Hepatic stellate cell (primary cell): ENCODE measurements at places on chromosomes 5 and 9.

- DNase-seq = peak; percentile 55
Measured at GRCh38 chr5:135030123-135030955, 3.7 kb downstream of the PITX1 start.

DNA sequence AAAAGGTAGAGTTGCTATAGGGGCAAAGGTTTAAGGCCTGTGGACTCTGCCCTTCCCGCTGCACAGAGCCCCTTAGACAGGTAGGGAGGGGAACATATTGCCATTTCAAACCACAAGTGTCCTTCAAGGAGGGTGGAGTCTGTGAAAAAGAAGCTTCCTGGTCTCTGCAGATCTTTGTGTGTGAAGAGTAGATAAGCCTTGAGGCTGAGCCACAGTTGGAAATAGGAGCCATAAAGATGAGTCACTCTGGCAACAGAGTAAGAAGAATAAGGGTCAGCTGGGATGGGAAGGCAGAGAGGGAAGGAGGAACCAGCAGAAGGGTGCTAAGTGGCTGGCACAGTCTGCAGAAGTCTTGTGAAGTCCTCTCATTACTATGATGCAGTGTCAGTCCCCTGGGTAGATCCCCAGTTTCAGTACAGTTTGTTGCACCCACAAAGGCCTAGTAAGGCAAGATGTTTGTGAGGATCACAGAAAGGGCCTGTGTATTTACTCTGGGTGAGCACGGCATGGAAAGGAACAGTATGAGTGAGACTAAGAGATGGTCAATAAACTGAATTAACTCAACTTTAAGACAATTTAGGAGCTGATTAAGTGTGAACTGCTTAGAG lies 18.1 kb downstream of the GRXCR2 start:
- DNase-seq = peak; percentile 38

GRCh38 chr9:76895186-76895585 lies 10.7 kb downstream of the PRUNE2 start:
- DNase-seq = no peak

- DNase-seq = no peak
Measured at GRCh38 chr9:110777196-110777875, 108.7 kb downstream of the MUSK start.

DNA sequence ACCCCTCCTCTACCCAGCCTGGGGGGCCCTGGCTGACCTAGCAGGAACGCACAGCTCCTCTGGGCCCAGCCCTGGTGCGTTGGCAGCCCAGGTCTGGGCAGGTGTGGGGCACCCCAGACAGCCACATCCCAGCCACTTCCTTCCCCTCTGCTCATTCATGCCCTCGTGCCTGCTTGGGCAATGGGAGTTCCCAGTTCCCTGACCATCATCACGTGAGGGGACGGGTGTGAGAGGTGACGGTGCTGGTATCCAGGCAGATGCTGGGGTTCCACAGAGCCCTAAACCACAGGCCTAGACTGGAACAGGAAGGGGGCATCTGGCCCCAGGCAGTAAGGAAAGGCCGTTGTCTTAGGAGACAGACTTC lies 8.4 kb downstream of the RALGDS start:
- no peak for DNase-seq

DNA sequence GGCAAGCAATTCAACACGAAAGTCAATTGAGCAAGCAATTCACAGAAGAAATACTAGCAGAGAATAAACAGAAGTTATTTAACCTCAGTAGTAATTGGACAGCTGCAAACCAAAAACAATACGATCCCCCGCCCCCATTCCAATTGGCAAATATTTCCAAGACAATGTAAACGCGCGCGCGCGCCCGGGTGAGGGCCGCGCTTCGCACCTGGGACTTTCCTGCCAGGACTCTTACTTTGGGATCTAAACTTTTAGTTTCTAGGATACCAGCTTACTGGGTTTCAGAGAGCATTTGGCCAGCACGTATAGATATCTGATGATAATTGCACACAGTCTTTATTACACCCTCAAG lies 8.6 kb downstream of the RUFY1 start:
- peak; percentile 11 for DNase-seq

GRCh38 chr5:136516637-136517036 lies 151.3 kb upstream of the TRPC7 start:
- DNase-seq = no peak

DNA sequence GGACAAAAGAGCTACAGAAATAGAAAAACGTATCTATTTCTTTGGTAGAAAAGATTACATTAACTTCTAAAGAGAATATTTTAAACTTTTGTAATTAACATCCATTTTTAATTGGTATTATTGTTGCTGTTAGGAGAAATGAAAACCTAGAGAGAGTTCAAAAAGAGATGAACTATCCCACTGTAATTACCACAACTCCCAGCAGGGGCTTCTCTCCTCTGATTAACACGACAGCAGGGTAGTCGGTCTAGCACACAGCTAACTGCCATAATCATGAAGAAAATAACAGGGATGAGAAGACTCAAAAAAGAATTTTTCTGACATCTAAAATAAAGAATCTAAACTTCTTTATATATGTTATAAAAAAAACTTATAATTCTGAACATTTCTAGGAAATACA lies 86.2 kb upstream of the CDH9 start:
- no peak for DNase-seq

DNA sequence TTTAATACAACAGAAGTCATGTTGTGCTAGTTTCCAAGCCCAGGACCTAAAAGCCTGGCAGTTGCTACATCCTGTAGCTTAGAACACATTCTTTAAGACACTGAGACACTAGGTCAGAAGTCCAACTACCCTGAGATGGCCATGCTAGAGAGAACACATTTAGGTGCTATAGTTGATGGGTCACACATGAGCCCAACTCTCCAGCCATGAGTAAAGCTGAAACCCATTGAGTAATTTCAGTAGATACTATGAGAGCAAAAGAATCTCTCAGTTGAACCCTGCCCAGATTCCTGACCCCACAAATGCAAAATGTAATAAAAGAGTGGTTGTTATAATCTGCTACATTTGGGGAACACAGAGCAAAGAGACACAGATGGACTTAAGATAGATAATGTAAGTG lies 164.4 kb downstream of the SEMA5A start:
- no peak for DNase-seq

GRCh38 chr5:161274951-161275350 lies 271.6 kb downstream of the GABRB2 start:
- DNase-seq = no peak

DNA sequence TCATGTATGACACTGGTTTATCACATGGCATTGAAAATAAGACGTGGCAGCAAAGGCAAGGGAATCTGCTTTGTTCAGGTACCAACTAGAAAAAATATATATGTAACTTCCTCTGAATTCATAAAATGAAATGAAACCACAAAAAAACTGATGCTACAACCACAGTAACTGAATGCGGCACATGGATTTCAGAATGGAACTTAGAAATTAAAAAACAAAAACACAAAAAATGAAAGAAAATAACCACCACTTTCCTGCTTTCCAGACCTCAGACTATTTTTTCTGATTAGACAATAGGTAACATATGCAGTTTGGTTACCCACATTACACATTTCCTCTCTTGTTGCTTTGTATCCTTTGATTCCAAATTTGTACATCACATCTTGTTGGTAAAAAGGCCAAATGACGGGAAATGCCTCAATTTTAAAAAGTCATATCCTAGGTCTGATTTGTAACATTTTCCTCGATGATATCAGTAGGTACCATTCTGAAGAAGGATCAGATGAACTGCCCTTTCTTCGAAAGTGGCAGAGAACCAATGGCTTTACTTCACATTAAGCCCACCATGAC lies 18.1 kb upstream of the PDCL start:
- no peak for DNase-seq

GRCh38 chr9:38144421-38144820 lies 75.4 kb upstream of the SHB start:
- peak; percentile 16 for DNase-seq

GRCh38 chr5:134568337-134568700 lies 42.8 kb downstream of the JADE2 start:
- DNase-seq = no peak

DNA sequence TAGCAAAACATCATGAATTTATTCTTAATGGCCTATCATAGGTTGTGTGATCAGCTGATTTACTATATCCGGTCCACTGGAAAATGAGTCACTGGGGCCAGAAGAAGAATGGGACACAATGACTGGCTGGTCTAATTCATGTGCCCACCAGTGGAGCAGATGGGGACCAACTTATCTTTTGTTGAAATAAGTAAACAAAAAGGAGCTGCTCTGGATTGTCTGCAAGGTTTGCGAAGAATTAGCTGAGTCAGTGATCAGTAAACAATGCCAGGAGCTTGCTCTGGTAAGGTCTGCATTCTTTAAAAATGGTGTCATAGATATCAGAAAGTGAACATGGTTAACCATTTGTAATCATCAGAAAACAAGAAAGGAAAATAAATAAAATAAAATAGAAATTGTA lies 128.0 kb downstream of the RASEF start:
- no peak for DNase-seq

DNA sequence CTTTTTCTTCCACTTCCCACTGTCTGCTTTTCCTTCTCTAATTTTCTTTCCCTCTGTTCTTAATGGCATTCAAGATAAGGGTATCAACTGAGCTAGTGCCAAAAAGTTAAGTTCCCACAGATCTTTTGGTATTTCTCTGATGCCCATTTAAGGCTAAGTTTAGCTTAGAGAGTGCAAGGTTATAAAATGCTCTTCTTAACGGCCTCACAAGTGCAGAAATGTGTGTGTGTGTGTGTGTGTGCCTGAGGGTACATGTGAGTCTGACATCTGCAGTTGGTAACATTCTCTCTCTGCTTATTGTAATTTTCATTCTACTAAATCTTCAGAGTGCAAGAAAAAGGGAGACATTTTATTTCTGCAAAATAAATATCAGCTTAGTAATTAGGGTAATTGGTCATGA lies 24.2 kb downstream of the FBN2 start:
- DNase-seq = no peak

- no peak for DNase-seq
Measured at GRCh38 chr5:170408226-170408625, 19.1 kb upstream of the KCNMB1 start.

DNA sequence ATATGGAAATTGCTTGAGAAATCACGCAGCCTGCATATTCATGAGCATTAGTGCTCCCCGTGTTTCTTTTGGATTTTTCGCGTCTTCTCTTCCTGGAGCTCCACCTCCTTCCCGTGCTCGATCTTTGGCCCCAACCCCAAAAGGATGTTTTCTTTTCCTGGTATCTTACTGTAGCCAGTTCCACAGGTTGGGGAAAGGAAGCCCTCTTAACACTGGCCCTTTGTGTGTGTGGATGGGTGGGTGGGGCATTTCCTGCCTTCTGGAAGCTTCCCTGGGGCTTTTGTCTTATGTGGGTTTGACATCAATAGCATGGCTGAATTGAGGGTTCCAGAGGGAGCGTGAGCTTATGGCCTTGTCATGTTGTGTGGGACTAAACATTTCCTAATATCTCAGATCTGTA lies 21.9 kb downstream of the STXBP1 start:
- DNase-seq = no peak

DNA sequence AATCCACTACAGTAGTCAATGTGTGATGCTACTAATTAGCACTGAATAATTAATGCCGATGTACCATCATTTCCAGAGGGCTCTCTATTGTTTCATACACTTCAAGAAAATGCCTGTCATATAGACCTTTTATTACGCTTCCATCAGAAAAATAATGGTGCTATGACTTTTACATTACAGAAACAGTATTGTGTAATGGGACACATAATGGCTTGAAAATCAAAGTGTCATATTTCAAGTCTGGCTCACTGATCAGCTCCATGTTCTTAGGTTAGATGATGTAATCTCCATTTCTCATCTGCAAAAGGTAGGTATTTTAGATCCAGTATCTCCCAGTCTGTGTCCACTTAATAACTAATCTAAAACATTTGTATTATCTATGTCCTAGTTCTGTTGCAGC lies 990.6 kb upstream of the TYRP1 start:
- DNase-seq = no peak

GRCh38 chr5:10891193-10891592 lies 130.2 kb upstream of the DAP start:
- DNase-seq = no peak
